ENCODE measurements at places on chromosomes 2 and 18.

- no peak for DNase-seq
Measured at GRCh38 chr2:232973011-232973735, 39.9 kb downstream of the NGEF start.

- no peak for DNase-seq
Measured at GRCh38 chr2:26438526-26438925, 36.8 kb downstream of the DRC1 start.

DNA sequence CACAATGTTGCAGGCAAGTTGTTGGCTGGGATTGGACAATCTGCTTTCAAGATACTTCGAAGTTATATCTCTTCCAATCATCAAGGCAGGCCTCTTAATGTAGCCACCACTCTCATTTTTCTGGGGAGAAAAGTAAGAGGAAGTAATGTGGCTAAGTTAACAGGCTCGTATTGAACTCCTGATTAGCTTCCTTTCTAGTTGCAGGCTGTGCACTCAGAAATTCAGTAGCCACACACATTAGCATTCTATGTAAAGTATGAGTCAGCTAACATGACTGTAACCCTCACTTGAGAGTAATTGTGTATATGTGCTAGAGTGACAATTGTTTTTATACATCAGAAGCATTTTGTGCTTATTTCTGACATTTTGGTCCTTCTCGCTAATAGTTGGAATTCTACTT lies 3.3 kb downstream of the TWSG1 start:
- no peak for DNase-seq

- no peak for DNase-seq
Measured at GRCh38 chr2:175560521-175561169, 379.1 kb upstream of the ATP5MC3 start.

DNA sequence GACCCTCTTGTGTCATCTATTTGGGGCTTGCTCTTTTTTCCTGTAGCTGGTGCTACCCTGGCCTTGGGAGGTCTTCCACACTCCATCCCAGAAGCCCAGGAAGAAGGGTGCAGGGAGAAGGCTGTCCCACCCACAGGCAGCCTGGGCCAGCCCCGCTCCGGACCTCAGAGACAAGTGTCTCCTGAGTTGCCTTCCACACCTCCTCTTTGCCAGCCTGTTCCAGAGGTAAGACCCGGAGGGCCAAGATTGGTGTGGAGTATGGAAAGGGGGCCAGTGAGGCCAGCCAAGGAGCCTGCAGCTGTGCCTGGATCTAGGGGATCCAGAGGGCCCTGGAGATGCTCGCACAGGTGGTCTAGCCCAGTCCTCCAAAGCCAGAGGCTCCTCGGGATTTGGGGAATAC lies 40.5 kb downstream of the ST8SIA5 start:
- no peak for DNase-seq

GRCh38 chr2:3634596-3635121 lies 23.3 kb upstream of the ALLC start:
- no peak for DNase-seq

- DNase-seq, result no peak
Measured at GRCh38 chr2:238564286-238564920, 137.7 kb downstream of the ASB1 start.

DNA sequence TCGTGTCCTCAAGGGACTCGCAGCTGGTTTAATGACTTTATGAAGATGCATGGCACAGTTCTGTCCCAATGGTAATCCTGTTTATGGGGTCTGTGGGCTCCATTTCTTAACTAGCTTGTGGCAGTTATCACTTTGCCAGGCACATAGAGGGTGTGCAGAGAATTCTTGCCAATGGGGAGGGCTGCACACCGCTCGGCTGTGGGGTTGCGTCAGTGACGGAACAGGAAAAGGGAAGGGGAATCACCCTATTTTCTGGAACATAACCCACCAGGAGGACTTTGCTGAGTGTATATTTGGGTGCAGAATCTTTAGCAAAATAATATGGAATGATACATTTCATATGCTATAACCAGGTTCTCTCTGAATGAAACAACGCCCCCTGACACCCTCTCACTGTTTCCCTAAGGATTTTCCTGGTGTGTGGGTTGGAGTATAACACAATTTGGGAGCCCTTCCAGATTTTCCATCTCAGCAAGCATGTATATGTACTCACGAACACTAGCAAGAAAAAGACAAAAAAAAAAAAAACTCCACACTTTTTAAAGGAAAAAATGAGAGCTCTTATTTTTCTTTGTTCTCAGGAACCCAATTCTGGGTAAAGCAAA lies 43.9 kb upstream of the TRIB2 start:
- no peak for DNase-seq

DNA sequence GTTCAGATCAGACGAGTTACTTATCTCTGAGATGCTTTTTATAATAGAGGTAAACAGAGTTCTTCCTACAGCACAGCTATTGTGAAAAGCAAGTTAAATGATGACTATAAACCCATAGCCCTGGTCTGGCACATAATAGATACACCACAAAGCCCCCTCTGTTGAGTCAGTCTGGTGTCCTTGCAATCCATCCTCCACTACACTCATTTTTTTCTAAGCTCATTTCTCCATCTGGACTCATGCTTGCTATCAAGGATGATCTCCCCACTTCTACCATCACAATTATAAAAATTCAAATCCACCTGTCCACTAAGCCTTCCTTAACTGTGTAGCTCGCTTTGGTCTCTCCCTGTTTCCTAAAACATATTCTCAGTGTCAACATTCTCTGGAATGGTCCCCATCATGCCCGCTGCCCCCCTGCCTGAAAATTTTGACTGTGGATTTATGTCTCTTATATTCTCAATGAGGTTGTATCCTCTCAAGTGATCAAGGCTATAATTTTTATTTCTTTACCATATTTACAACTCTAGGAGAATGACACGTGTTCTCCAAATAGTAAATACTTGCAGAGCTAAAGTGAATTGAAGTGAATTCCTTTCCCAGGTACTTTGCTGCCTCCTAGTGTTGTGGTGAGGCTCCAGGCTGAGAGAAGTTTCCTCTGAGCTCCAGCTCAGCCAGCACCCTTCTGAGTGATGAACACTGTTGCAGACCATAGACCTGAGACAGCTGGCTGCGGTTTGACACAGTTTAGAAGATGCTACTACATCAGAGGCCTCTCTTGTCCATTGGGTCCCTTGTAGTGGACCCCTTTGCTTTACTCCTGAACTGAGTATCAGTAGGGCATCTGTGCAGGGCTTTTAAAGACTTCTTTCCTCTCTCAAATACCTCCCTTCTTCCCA lies 108.7 kb downstream of the DPP10 start:
- DNase-seq, result peak; percentile 66

- no peak for DNase-seq
Measured at GRCh38 chr2:110772383-110772755, 40.0 kb downstream of the ACOXL start.

DNA sequence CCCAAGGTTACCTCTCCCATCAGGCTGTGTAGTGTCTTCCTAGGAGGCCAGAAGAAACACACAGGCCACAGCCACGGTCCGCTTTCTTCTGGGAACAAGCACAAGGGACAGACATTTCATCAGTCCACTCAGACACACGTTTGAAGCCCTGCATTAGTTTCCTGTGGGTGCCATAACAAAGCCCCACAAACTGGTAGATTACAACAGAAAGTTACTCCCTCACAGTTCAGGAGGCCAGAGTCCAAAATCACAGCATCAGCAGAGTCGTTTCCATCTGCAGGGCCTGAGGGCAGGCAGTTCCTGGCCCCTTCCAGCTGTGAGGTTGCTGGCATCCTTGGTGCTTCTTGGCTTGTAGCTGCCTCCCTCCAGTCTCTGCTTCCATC lies 8.8 kb upstream of the PRLH start:
- DNase-seq, result no peak

- DNase-seq, result no peak
Measured at GRCh38 chr2:203547356-203547755, 12.3 kb upstream of the RAPH1 start.

- DNase-seq, result no peak
Measured at GRCh38 chr2:215358312-215358845, 46.5 kb downstream of the ATIC start.

DNA sequence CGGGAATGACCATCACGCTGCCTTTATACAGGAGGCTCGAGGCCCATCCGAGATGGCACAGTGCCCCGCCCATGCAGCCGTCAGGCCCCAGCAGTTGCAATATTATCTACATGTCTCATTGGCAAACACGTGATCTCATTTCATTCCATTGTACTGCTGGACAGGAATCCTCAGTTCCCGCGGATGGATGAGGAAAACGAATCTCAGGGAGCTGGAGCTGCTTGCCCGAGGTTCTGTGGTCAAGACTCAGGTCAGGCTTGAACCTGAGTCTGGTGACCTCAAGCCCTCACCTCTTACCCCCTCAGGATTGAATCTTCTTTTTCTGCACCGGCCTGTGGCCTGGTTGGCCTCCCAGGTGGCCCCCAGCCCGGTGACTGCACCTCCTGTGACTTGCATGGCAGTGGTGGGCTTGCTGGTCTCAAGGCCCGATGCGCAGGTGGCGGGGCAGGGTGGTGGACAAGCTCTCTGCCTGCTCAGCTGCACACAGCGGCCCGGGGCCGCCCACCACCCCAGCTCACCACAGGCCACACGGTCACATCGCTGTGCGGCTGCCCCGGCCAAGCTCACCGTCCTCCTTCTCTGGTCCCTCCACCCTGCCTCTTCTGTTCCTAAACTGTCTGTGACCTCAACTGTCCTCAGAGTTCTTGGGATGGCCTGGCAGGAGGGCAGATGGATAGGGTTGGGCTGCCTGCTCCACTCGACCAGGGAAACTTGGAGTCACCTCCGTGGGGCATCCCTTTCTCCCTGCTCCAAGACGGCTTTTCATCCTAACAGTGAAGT lies 52.0 kb upstream of the HS6ST1 start:
- DNase-seq, result no peak

- DNase-seq, result no peak
Measured at GRCh38 chr2:195658541-195658890, 1.5 kb downstream of the SLC39A10 start.

GRCh38 chr2:56364902-56365301 lies 181.1 kb downstream of the CCDC85A start:
- DNase-seq, result no peak

GRCh38 chr2:222142027-222142426 lies 156.8 kb downstream of the PAX3 start:
- no peak for DNase-seq

- DNase-seq, result no peak
Measured at GRCh38 chr2:33436083-33436482, 40.4 kb upstream of the RASGRP3 start.

DNA sequence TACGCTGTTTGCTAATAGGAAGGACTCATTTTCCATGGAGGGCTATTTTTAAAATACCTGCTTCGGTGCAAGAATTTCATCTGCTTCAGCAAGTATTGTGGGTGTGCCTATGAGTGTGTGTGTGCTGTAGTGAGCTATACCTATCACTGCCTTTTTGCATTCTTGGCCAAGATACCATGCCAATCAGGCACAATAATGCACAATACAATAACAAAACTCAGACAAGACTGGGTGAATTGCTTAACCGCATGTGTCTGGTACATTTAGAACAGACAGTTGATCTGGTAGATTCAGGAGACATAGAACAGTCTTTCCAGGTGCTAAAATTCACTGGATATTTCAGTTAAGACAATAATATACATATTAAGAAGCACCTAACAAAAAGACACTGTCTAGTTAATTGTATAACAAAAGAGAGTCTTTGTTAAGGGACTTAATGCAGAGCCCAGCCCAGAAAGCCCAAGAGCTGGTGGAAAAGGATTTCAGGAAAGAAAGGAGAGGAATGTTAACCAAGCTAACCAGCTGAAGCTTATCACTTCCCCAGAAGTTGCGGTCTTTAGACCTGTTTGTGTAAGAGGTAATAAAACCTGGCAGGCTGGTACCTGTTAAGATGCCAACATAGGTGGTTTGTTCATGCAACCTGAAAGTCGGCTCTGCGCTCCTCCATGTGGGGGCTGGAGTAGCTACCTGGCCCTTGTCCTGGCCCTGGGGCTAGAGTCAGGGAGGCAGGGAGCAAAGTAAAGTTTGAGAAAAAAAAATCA lies 153.3 kb upstream of the RBMS1 start:
- DNase-seq, result no peak

GRCh38 chr2:41989501-41990180 lies 58.2 kb upstream of the PKDCC start:
- DNase-seq, result no peak

- peak; percentile 60 for DNase-seq
Measured at GRCh38 chr2:72148003-72148836, 558 bp upstream of the CYP26B1 start.

GRCh38 chr2:38578832-38579231 lies 23.9 kb downstream of the HNRNPLL start:
- no peak for DNase-seq

DNA sequence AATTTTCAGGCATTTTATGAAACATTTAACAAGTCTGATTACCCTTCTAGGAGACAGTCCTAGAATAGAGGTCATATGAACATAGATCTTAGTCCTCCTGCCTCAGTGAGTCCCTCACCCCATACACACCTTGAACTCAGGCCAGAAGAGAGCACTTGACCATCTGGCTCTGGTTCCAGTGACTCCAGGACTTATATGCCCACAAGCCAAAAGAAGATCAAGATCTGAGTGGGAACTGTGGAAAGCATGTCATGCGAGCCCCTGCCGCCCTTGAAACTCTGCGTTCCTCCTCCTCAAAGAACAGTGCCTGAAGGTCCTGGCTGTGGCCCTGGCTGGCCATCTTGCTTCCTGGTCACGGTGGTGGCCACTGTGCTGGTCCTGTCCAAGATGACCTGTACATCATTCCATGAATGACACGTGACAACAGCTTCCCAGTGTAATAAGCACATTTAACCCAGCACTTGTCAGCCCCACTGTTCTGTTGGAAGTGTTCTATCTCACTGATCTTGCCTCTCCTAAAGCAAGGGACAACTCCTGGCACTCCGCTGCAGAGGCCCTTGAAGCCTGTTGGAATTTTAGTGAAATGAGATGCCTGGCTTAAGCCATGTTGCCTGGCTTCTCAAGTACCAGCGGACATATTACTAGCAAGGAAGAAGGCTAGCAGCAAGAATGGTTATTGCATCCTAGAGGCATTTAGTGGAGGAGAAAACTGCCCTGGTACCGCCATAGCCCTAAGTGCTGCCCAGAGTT lies 17.6 kb downstream of the TTC32 start:
- DNase-seq, result no peak

DNA sequence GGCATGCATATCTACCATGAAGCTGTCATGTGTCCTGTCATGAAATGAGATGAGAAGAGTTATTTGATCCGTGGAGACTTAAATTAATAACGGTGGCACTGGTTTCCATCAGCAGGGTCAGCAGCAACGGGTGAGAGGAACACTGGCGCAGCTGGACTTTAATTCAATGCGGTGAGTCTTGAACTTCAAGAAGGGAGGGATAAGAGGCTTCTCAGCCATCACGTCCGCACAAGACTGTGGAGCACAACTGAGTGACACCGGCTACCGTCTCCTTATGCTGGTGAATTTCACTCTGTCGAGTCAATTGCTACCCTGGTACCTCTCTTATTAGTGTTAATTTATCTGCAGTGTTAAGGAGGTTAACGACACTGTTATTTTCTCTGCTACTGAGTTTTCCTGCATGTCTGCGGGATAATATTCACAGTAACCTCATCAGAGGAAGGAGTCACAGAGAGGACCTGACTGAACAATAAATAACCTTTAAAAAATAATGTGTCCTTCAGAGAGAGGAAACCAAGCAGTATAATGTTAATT lies 236.8 kb downstream of the EPHA4 start:
- no peak for DNase-seq

- DNase-seq, result no peak
Measured at GRCh38 chr2:170550501-170550900, 164.6 kb upstream of the SP5 start.

GRCh38 chr18:62977512-62977911 lies 262.2 kb downstream of the PHLPP1 start:
- no peak for DNase-seq

- no peak for DNase-seq
Measured at GRCh38 chr2:106565599-106565998, 78.4 kb downstream of the CD8B2 start.

All from H1 (cell line).